ENCODE measurements at places on chromosomes 7 and 10.

GRCh38 chr10:112827951-112828350, 122.1 kb upstream of the TCF7L2 start:
- no peak for DNase-seq

GRCh38 chr10:14667781-14668180, 106.9 kb downstream of the FAM107B start:
- DNase-seq, result peak; percentile 31

- no peak for DNase-seq
Measured at GRCh38 chr10:96285331-96285752, 14.0 kb upstream of the BLNK start.

DNA sequence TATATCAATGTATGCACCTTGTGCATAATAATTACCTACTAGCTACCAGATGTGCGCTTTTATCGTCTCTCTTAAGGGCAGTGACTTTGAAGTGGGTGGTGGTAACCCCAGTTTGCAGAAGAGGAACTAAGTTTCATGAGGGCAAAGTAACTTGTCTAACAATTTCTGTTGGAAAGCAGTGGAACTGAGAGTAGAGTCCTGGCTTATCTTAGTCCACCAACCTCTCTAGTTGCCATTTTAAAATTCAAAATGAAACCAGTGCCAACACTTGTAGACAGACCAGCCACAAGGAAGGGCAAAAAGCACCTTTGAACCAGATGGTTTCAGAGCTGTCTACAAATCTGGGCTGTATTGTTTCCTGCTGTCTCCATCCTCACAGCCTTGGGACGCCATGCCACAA, 32.0 kb upstream of the RBM20 start:
- DNase-seq, result no peak

DNA sequence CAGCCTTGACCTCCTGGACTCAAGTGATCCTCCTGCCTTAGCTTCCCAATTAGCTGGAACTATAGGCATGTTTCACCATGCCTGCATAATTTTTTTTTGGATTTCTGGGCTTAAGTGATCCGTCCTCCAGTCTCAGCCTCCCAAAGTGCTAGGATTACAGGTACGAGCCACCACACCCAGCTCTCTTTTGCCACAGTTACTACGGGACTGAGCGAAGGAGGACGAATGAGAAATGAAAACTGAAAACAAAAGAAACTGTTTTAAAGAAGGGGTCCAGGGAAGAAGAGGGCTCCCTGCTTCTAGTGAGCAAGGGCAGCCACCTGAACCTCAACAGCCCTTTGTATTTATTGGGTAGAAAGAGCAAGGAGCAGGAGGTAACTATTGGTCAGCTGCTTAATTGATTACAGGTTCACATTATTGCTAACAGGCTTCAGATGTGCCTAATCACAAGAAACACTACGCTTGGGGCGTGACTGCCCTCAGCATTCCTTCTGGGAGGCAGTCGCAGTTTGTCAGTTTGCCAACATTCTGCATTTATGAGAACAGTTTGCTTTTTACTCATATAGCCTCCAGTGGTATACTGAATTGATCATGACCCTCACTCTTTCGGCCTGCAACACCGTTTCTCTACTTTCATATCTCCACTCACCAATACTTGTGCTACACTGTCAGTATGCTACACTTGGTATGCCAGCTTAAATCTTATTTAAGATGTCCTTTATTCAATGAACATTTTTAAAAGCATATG, 676.8 kb downstream of the DNAJB9 start:
- no peak for DNase-seq

DNA sequence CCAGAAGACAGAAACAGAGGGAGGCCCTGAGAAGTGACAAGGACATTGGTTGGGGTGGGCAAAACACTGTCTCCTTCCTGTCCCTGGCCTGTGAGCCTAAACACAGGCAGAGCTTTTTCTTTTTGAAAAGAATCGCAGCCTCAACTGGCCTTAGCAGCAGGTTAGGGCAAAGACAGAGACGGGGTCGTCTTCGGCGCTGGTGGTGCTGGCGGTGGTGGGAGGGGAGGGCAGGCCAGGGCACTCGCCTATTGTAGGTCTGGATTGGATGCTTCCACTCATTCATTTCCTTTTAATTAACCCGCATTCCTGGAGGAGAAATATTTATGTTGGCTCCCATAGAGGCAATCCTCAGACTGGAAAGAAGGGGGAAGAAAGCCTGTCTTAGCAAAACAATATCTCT, 22.6 kb downstream of the WNT8B start:
- no peak for DNase-seq

GRCh38 chr7:106138776-106139175, 26.7 kb upstream of the SYPL1 start:
- DNase-seq, result no peak

- DNase-seq, result no peak
Measured at GRCh38 chr7:114432061-114432460, 17.4 kb downstream of the FOXP2 start.

GRCh38 chr7:1473864-1474512, 14.7 kb upstream of the MICALL2 start:
- peak; percentile 87 for DNase-seq

DNA sequence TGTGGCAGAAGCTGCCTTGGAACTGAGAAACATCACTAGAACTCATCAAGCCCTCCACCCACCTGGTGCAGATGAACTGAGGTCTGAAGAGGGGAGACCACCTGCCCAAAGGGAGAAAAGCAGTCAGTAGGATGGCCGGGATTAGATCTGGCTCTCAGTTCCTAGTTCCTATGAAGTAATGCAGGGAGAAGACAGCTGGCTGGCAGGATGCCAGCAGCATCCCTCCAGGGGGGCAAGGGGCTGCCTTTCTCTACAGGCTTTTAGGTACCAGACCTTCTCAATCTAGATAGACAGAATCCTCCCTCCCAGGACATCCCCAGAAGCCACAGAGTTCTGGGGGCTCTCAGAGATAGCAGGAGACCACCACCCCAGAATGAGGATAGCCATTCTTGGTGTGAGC, 7.8 kb downstream of the CRHR2 start:
- no peak for DNase-seq

- DNase-seq, result peak; percentile 25
Measured at GRCh38 chr10:133475425-133475734, 21.6 kb downstream of the SCART1 start.

- no peak for DNase-seq
Measured at GRCh38 chr7:6202117-6202516, 70.3 kb downstream of the CYTH3 start.

DNA sequence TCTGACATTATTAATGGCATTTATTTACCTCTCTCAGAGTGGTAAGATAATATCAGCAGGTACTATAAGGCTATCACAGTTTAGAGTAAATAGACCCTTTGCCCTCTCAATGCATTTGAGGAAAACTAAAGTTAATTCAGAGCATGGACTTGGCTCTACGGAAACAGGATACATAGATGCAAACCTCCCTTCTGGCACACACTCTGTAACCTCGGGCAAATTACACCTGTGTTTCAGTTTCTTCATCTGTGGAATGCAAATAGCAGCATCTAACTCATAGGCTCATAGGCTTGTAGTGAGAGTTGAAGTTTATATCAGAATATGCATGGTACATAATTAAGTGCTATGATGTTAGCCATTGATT, 5.6 kb downstream of the RAPGEF5 start:
- DNase-seq, result no peak

- no peak for DNase-seq
Measured at GRCh38 chr10:128437786-128438345, 311.6 kb upstream of the MKI67 start.

- no peak for DNase-seq
Measured at GRCh38 chr7:86978808-86979506, 80.5 kb downstream of the ELAPOR2 start.

Data from stimulated activated CD4-positive, alpha-beta T cell treated with anti-CD3 and anti-CD28 coated beads, Interleukin-1b, Interleukin-23, amount 100 ng/mL, for 48 hours (primary cell).